ENCODE measurements at places on chromosomes 1 and 21.
A peak's percentile ranks its signal among the peaks of the same experiment; 100 is the strongest.

DNA sequence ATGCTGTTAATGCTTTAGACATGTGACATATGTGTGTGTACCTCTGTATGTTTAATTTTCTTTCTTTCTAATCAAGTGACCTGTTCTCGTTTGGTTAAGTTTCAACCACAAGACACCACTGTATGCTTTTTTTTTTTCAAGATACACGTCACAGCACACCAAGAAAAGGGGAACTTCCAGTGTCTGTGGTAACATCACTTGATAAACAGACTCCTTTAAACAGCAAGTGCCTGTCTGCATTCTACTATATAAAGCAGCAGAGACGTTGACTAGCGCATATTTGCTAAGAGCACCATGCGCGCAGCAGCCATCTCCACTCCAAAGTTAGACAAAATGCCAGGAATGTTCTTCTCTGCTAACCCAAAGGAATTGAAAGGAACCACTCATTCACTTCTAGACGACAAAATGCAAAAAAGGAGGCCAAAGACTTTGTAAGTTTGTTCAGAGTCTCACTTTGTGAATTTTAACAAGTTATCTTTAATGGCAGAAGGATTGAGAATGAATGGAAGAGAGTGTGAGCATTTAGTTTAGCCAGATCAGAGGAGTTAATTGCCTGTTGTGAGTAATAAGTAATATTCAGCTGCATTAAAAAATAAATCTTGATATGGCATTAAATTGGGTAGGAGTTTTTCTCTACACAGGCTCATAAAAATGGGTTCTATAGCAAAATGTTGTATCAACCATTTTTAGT lies at the start of gene RGS1:
RGS1 (plus strand) TSS at position 275 of the 691 bp plus-strand sequence; CDS start at position 295, 20 bp downstream.
- DNase-seq: peak; percentile 24

DNA sequence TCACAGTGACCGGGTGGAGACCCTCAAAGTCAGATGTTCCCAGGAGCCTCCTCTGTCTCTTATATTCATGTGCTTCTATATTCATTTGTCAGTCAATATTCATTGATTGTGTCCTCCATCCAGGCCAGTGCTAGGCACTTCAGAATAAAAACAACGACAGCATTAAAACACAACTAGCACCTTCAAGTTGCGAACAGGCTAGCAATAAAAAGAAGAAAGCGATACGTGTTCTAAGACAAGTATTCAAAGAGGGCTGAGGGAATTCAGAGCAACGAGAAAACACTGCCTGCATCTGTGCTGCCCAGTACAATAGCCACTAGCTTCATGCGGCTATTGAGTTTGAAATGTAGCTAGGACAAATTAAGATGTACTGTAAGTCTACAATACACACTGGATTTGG lies 138.0 kb downstream of the PLXNA2 start:
- DNase-seq: no peak

DNA sequence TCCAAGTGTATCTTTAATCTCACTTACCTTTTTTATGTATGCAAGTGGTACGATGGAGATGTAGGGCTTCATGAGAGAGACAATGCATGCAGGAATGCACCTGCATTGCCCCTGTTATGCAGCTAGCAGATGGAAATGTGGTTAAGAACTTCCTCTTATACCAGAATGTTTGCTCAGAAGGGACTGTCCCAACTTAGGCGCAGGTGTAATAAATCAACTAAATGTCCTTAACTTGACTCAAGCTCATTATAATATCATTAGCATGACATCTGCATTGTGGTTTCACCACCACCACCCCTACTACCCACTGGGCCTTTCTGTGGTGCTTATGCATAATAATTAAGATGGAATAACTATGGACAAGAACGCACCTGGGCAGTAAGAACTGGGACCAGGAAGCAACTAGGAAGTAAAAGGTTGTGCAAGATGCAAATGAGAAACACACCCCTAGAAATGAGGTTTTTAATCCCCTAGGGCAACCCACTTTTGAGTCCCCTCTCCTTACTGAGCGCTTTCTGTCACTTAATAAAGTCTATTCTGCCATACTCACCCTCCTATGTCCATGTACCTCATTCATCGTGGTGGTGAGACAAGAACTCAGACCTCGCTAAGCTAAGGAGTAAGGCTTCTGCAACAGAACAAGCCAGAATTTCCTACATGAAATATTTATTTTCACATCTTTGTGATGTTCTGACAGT lies 1103.3 kb upstream of the B3GALT2 start:
- DNase-seq: no peak

DNA sequence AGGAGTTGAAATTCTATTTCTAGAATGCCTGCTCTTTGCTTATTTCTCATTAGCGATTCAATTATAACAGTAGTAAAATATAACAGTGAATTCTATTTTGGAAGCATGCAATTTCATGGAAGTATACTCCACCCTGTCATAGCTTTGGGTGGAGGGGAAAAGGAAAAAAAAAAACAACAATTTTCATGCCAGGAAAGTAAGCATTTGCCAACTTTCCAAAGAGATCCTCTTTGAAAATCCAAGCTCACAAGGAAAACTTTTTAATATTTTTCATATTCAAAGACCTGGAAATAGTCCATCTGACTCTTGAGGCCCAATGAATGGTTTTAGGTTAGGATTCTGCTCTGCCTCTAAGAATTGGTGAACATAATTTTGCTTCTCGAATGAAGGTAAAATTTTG lies 134.5 kb downstream of the PTPN14 start:
- no peak for DNase-seq

DNA sequence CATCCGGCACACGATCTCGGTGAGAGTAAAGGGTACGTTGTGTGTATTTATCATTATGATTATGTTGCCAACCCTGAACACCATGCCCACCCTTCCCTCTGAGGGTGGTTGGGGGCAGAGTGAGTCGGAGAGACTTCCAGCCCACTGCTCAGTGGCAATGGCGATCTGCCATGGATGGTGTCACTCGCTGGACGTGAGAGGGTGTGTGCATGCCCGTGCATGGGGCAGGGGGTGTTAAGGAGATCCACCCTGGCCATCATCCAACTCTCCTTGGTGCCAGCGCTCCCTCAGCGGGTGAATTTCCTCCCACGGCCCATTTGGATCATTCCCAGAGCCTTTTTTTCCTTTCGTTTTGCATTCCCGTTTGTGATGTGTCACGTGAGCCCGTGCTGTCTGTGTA lies 74.1 kb upstream of the CNTN2 start:
- no peak for DNase-seq

GRCh38 chr1:14504517-14504916 lies 94.0 kb upstream of the KAZN start:
- no peak for DNase-seq

DNA sequence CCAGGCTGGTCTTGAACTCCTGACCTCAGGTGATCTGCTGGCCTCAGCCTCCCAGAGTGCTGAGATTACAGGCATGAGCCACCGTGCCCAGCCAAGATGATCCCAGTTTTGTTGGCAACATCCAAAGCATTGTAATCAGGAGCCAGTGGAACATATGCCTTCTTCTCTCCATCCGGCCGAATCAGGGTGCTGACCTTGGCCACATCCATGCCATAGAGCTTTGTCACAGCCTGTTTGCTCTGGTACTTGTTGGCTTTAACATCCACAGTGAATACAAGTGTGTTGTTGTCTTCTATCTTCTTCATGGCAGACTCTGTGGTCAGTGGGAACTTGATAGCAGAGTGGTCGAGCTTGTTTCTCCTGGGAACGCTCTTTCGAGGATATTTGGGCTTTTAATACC lies 17.1 kb downstream of the TNFRSF8 start:
- no peak for DNase-seq

GRCh38 chr1:6359216-6360116 lies 34.1 kb downstream of the ACOT7 start:
- peak; percentile 13 for DNase-seq

- DNase-seq: no peak
These were observed 5.3 kb upstream of the ALDH9A1 start for GRCh38 chr1:165703648-165704047.

- no peak for DNase-seq
These were observed 4.5 kb upstream of the RUNX3 start for GRCh38 chr1:24934310-24935195.

DNA sequence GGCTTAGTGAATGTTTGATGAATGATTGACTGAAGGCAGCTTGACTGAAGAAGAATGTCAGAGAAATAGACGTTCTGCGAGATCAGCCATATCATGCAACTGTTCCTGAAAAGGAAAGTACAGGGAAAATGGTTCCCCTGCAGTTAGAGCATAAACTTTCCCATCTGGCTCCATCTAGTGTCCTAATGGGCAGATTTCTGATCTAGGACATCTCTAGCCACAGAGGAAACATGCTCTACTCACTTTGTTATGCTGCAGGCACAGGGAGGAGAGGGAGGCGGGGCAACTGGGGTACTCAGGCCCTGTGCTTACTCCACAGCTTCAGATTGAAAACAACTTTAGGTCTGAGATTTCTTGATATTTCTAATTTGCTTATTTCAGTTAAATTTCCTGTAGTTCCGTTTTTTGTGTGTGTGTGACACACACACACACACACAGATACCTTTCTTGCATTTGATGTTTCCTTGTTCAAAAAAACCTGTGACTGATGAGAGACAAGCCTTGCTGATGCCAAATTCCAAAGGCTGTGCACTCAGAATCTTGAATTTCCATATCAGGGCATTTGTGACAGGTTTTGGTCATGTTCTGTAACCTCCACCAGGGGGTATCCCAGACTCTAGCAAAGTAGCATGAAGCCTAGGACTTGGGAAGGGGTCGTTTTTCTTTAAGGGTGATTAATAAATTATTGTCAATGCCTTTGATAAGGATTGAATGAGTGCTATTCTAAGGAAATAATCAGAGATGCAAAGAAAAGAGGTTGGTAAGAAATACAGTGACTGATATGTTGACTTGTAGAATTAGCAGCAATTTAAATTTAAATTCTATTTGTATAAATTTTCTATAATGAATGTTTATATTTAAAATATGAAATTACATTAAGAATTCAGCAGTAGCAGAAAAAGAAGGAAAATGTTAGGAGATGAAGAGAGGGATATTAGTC lies 139.7 kb upstream of the BEND5 start:
- DNase-seq: no peak

DNA sequence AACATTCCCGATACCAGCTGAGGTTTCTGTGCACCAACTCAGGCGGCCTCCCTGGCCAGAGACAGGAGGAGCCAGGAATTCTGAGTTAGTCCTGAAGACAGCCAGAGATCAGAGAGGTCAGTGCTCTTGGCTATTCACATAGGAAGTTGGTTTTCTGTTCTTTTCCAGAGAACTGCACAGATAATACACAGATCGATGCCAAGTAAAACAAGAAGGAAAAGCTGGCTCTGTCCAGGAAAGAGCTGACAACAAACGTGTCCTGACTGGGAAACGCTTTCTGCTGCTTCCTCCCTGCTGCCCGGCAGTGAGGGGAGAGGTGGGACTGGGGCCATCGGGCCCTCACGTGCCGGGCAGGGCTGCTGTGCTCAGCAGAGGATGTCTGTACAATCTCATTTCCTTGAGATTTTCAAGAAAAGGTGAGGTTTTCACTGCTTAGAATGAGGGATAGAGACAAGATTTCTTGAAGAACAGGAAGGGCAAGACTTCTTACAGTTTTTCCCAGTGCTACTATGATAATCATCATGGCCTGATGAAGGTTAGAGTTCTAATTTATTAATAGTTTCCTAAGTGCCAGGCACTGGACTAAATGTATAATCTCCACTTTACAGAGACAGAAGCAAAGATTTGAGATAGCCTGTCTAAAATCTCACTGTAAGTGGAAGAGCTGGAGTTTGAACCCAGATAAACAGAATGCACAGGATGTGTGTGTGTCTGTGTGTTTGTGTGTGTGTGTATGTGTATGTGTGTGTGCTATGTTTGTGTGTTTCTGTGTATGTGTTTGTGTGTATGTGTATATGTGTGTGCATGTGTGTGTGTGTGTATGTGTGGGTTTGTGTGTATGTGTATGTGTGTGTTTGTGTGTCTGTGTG lies 211.0 kb upstream of the RAB4A start:
- DNase-seq: no peak

GRCh38 chr1:160251687-160252526 lies 10.4 kb downstream of the DCAF8 start:
- peak; percentile 10 for DNase-seq

DNA sequence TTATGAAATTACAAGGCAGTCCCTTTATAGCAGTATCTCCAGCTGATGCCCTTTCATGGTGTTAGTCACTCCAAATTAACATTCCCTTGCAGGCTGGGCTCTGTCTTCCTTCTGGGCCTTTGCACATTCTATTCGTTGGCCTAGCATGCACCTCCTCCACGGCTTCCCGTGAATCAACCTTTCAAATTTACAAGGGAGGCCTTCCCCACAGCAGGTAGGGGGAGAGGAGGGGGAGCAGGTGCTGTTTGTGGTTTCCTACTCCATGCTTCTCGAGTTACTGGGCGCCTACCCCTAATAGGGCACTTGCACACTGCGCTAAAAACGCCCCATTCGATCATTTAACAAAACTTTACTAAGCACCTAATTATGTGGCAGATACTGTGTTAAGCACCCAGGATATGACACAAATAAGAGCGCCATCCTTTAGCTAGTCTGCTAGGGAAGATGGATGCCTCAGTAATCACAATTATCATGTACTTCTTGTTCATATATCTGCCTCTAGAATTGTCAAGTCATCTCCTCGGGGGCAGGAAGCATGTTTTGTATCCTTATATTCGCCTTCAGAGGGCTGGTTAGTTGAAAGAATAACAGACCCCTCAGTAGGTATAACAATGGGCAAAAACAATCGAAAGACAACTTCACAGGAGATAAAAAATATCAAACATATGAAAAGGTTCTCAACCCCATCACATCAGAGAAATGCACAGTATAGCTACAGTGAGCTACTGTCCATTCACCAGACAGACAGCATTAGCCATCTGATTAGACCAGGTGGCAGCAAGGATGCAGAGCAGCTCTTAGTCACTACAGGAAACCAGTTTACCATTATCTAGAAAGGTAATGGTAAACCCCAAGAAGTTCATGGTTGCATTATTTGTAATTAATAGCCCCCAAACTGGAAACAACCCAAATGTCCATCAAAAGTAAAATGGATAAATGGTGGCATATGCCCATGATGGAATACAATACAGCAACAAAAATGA lies 1.7 kb upstream of the ADAR start:
- no peak for DNase-seq

DNA sequence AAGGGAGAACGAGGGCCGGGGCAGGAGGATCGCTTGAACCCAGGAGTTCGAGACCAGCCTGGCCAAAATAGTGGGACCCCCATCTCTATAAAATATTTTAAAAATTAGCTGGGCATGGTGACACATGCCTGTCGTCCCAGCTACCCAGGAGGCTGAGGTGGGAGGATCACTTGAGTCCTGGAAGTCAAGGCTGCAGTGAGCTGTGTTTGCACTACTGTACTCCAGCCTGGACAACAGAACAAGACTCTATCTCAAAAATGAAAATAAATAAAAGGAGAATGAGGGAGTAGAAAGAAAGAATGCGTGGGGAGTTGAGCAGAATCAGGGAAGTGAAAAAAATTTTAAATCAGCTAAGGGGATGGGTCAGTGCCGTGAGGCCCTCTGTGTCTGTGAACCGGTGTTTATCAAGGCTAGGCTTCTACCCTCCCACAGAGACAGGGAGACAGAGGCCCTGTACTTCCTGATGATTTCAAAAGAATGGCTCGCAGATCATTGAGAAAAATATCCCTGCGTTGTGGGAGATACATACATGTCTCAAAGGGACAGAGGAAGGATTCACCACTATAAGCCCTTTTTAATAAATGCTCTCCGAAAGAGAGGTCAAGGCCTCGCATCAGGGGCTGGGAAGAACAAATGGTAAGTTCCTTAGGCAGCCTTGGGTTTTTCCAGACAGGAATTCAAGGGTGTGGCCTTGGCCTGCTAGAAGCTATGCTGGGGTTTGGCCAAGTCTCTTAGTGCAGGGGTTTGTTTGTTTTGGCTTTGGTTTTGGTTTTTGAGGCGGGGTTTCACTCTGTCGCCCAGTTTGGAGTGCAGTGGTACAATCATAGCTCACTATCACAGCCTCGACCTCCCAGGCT lies 20.7 kb downstream of the IL10RB start:
- DNase-seq: no peak

GRCh38 chr21:44428281-44428960 lies 26.9 kb upstream of the LRRC3 start:
- DNase-seq: no peak
